Type B pancreatic cell (in vitro differentiated cells): ENCODE measurements at places on chromosomes 1 and 21. TPM values are rescaled to one million over a fixed set of nuclear protein-coding genes. Genes with fewer than 3 reads are reported as not detected.

DNA sequence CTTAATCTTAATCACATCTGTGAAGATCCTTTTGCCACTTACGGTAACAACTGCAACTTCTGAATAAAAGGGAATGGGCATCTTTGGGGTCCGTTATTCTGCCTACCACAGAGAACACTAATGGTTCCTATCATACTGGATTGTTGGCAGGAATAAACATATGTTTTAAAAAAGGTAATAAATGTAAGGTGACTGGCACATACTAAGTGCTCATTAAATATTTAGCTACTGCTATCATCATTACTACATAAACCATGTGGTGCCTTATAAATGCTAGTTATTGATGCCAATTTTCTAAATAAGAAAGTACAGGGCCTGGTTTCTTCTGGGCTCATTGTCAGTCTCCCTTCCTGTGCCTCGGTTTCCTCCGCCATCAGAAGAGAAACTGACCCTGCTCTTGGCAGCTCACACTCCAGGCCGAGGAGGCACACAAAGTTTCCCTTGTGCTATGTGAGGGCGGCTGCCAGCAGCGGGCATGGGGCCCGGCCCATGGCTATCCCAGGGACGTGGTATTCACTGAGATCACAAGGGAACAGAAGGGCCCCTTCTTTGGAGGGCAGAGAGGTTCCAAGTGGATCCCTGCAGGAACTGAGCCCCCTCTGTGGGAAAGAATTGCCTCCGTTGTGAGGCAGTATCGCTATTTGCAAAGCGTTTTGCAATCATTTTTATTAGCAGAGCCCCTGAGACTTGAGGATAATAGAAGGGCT, 26.2 kb downstream of the NAV1 start:
- no peak overlapping the region for H3K4me3 ChIP-seq
- no peaks in the 10 kb centered on the region for H3K27me3 ChIP-seq
- no peak overlapping the region for H3K27ac ChIP-seq

DNA sequence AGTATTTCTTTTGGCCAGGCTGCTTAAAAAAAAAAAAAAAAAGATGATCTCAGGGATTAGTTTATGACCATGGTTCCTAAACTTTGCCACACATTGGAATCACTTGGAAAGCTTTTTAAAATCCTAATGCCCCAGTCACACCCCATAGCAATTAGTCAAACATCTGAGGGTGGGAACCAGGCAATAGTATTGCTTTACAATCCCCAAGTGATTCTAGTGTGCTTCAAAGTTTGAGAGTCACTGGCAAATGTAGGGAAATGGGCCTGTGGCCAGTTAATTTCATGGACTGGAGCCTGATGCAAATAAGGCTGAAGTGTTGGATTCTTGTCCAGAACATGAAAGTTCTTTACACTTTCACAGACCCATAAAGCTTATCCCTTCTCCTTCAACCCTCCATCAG, 374.6 kb upstream of the ESRRG start:
- H3K27me3 ChIP-seq: peaks cover 24% of the 10 kb centered on the region
- no peak overlapping the region for H3K4me3 ChIP-seq
- no peak overlapping the region for H3K27ac ChIP-seq

- H3K4me3 ChIP-seq: peak overlapping the region; percentile 67
- no peaks in the 10 kb centered on the region for H3K27me3 ChIP-seq
- no peaks in the 10 kb centered on the region for H3K36me3 ChIP-seq
- peak overlapping the region; percentile 91 for H3K27ac ChIP-seq
- no peak for DNase-seq
- H3K4me1 ChIP-seq: peaks cover 28% of the 10 kb centered on the region
Observed at GRCh38 chr1:224205438-224205840, 22.4 kb downstream of the DEGS1 start.

- no peaks in the 10 kb centered on the region for H3K4me1 ChIP-seq
- DNase-seq: no peak
- H3K4me3 ChIP-seq: no peak overlapping the region
- no peaks in the 10 kb centered on the region for H3K27me3 ChIP-seq
- peaks cover 33% of the 10 kb centered on the region for H3K36me3 ChIP-seq
Observed at GRCh38 chr1:155481741-155482241, 80.8 kb downstream of the ASH1L start.

DNA sequence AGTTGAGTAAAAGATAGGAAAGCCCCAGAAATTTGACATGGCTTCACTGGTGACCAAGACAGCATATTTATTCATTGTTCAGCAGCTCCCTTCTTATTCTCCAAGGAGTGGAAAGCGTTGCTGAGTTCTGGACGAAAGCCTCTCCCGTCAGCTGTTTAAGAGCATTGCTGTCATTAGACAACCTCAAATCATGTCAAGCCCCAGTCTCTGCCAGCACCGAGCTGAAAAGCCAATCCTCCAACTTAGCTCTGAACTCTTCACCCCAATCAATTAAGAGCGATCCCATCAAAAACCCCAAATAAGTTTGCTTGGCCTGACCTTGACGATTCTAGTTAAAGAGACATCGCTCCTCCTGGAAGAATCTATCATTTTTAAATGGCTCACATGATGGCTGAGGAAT, 110.8 kb downstream of the PLPP3 start:
- H3K36me3 ChIP-seq: peaks cover 6% of the 10 kb centered on the region
- peaks cover 40% of the 10 kb centered on the region for H3K4me1 ChIP-seq
- H3K4me3 ChIP-seq: peak overlapping the region; percentile 50
- H3K27me3 ChIP-seq: no peaks in the 10 kb centered on the region
- H3K27ac ChIP-seq: peak overlapping the region; percentile 84
- DNase-seq: no peak

- peaks cover 4% of the 10 kb centered on the region for H3K4me1 ChIP-seq
- H3K27ac ChIP-seq: no peak overlapping the region
- H3K4me3 ChIP-seq: no peak overlapping the region
- no peaks in the 10 kb centered on the region for H3K36me3 ChIP-seq
- no peaks in the 10 kb centered on the region for H3K27me3 ChIP-seq
Observed at GRCh38 chr1:157310401-157310800, 172.2 kb upstream of the ETV3 start.

DNA sequence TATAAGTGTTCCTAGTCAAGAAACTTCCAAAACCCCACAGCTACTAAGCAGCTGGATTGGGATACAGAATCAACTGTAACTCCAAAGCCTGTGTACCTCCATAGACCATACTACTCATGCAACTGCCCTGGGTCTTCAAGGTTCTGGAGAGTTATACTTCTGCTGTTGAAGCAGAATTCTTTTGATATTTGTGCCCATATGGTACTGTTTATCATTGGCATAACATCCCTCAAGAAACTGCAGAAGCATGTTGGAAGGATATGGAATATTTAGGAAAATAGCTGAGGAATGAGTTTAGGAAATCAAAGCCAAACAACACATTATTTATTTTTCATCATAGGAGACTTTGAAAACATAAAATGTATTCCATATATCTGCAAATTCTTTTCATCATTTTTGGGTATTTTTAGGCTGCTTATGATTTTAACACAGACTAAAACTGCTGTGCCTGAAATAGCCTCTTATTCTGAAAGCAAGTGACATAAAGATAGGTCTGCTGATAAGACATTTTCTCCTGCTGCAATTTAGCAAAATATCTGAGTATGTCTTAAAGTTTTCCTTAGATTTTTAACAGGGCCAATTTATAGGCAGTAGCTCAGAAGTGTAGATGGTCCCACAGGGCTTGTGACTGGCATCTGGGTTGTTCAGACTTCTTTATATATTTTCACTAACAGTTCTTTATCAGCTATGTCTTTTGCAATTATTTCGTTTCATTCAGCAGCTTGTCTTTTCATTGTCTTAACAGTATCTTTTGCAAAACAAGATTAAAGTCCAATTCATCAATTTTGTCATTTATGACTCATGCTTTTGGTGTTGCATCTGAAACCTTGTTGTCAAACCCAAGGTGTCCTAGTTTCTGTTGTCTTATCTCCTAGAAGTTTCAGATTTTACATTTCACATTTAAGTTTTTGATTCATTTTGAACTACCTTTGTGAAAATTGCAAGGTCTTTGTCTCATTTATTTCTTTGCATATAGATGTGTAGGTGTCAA, 41.1 kb upstream of the ZNF124 start:
- no peaks in the 10 kb centered on the region for H3K36me3 ChIP-seq
- no peak overlapping the region for H3K27ac ChIP-seq
- H3K4me1 ChIP-seq: peaks cover 20% of the 10 kb centered on the region
- no peak for DNase-seq

- peaks cover 2% of the 10 kb centered on the region for H3K27me3 ChIP-seq
- H3K36me3 ChIP-seq: no peaks in the 10 kb centered on the region
- no peaks in the 10 kb centered on the region for H3K4me1 ChIP-seq
- DNase-seq: no peak
- H3K4me3 ChIP-seq: no peak overlapping the region
Observed at GRCh38 chr1:101165532-101165931, 71.3 kb upstream of the S1PR1 start.

DNA sequence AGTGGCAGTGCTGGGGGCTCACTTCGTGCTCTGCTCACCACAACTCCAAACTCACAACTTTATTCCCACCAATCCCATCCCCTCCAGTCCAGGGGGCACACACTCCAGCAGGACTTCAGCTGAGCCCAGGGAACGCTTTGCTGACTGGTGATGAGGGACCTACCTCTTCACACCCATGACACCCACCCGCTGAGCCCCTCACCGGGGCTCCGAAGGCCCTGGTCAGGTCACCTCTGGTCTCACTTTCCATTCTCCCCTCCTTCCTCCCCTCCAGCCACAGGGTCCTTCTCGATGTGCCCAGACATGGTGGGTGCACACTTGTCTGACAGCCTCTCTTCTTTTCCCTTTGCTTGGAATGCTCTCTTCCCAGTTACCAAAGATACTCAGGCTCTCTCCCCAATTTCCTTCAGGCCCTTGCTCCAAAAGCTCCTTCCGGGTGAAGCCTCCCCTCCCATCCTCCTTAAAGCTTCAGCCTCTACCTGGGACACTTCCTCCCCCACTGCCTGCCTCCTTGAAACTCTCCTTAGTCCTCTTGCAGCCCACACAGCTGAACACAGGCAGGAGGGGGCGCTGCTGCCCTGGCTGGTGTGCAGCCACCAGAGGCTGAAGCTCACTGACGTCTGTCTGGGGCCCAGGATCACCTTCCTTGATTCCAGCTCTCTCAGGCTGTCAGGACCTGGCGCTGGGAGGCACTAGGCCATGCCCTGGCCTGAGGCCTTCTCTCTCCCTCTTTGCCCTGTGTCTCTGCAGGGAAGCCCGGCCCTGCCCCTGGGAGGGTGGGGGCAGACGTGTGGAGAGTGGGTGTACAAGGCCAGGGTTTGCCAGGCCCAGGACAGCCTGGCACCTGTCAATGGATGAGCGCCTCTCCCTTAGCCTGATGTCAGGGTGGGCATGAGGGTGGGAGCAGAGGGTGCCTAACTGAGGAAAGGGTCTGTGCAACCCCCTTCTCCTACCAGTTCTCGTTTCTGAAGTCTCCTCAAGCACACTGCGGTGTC, 1.6 kb downstream of the KCNE1 start:
- no peak overlapping the region for H3K4me3 ChIP-seq
- no peak overlapping the region for H3K27ac ChIP-seq
- H3K4me1 ChIP-seq: peaks cover 4% of the 10 kb centered on the region
- H3K36me3 ChIP-seq: no peaks in the 10 kb centered on the region

GRCh38 chr1:78126506-78126905, 80.7 kb downstream of the GIPC2 start:
- no peaks in the 10 kb centered on the region for H3K36me3 ChIP-seq
- H3K4me1 ChIP-seq: no peaks in the 10 kb centered on the region
- H3K27ac ChIP-seq: no peak overlapping the region
- H3K4me3 ChIP-seq: no peak overlapping the region

DNA sequence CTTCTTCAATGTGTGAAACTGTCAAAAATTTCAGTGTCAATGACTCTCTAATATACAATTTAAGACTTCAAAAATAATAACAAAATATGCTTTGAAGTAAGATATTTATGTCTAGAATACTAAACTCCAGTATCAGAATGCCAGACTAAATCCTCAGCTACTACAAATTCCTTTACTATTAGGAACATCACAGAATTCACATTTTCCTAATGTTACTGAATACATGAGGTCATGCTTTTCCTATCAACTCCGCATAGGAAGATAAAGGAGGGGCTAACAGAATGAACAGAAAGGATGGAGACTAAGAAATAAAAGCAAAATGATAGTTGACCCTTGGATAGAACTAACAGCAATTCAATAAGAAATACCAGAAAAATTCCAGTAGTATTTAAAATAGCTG, 292.7 kb downstream of the SDCCAG8 start:
- no peak overlapping the region for H3K4me3 ChIP-seq
- DNase-seq: no peak
- no peaks in the 10 kb centered on the region for H3K27me3 ChIP-seq
- H3K27ac ChIP-seq: no peak overlapping the region

DNA sequence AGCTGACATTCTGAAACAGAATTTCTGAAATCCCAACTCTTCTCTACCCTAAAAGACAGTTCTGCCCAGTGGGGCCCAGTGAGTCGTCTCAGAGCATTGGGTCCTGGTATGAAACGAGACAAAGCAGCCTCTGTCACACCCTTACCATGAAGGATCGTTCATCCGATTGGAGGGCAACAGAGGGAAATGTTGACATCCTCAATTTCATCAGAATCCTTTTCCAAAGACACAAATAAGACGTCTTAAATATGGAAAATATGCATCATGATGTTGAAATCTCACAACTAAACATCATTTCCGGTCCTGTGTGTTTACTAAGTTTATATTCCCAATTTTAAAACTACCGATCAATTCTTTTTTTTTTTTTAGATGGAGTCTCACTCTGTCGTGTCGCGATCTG, 112.1 kb upstream of the SLC45A1 start:
- peaks cover 44% of the 10 kb centered on the region for H3K4me1 ChIP-seq
- DNase-seq: no peak
- H3K4me3 ChIP-seq: no peak overlapping the region
- H3K27ac ChIP-seq: peak overlapping the region; percentile 66

GRCh38 chr1:147647796-147648633, 22.3 kb downstream of the ACP6 start:
- H3K4me1 ChIP-seq: no peaks in the 10 kb centered on the region
- DNase-seq: no peak
- no peak overlapping the region for H3K27ac ChIP-seq
- H3K27me3 ChIP-seq: no peaks in the 10 kb centered on the region
- peaks cover 26% of the 10 kb centered on the region for H3K36me3 ChIP-seq
- H3K4me3 ChIP-seq: no peak overlapping the region

GRCh38 chr1:83857103-83857502, 141.8 kb downstream of the TTLL7 start:
- peaks cover 10% of the 10 kb centered on the region for H3K27me3 ChIP-seq
- peak overlapping the region; percentile 19 for H3K27ac ChIP-seq
- no peaks in the 10 kb centered on the region for H3K4me1 ChIP-seq
- DNase-seq: no peak
- H3K4me3 ChIP-seq: no peak overlapping the region

DNA sequence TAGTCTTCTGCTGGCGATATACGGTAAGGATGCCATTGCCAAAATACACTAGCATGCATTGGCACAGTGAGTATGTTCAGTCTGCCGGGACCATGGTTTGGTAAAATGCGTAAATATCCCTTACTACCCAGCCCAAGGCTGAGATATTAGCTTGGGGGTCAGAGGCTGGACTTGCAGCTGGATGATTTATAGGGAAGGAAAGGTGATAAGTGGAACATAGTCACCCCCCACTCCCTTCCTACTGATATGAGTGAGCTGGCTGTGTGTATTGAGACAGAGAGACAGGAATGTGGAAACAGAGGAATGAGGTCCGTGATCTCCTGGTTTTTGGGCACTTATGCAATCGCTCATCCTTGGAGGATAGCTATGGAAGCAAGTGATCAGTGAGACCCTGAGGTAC, 642.8 kb downstream of the KCNT2 start:
- H3K36me3 ChIP-seq: no peaks in the 10 kb centered on the region
- H3K4me3 ChIP-seq: no peak overlapping the region
- H3K4me1 ChIP-seq: no peaks in the 10 kb centered on the region
- H3K27me3 ChIP-seq: no peaks in the 10 kb centered on the region
- DNase-seq: no peak
- no peak overlapping the region for H3K27ac ChIP-seq

The LRRIQ3 gene
- 0.99 and 1.4 TPM in 2 replicates for total RNA-seq

The C1orf198 gene
- total RNA-seq: 42.1 and 62.5 TPM in 2 replicates

The CEP170 gene
- total RNA-seq: 21.6 and 83.8 TPM in 2 replicates
